ENCODE measurements at places on chromosomes 4 and X.

- no peak for DNase-seq
Observed at GRCh38 chrX:147803948-147804347, 107.8 kb upstream of the FMR1 start.

DNA sequence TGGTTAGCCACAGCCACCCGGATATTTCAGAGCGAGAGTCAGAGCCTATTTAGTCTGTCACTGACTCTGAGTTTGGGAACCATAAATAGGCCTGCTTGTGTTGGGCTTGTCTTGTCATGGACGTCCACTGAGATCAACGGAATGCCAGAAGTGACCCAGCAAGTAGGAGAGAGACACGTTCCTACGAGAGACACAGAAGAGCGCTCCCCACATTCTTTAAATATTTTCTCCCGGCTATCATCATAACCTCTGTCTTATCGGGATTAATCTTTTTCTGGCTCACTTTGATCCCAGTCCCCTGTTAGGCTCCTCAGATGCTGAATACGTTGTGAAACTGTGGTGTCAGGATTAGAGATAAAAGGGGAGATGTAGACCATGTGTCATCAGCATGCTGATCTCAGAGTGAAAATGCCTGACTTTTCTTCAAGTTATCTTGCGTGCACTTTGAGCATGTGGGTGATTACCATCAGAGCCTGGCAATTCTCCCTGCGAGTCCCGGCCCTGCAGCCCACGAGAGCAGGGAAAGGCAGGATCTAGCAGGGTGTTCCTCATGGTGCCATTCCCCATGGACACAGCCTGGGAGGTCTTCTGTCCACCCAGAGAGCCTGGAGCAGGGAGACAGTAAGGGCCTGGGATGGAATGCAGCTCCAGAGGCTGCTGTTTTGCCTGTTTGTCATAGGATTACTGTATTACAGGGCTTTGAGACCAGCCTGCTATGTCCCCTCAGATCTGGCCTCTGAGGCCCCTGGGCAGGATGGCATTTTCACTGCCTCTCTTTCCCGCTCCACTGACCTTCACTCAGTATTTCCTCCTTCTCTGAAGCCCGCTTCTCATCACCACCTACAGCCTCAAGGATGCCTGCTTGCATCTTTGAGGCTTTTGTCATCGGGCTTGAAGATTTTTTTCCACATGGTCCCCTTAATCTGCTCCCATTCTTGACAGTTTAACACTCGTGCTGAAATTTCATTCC is 2.8 kb upstream of the TENM3 start:
- no peak for DNase-seq

DNA sequence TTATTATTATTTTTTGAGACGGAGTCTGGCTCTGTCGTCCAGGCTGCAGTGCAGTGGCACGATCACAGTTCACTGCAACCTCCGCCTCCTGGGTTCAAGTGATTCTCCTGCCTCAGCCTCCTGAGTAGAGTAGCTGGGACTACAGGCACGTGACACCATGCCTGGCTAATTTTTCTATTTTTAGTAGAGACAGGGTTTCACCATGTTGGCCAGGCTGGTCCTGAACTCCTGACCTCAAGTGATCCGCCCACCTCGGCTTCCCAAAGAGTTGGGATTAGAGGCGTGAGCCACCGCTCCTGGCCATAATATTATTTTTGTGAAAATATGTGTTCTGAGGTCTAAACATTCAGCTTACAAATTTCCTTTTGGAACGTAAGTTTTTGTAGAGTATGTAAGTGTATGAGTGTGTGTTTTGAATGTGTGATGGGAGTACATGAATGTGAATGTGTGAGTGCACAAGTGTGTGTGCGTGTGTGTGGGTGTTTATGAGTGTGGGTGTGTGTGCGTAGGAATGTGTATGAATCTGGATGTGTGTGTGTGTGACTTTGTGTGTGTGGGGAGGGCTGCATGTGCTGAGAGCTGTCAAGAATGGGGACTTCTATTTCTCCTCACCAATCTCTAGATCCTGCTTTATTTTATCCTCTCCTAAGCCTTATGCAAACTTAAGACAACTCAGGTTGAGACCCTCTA is 5.7 kb upstream of the MGST2 start:
- DNase-seq = no peak

- no peak for DNase-seq
Observed at GRCh38 chrX:107673933-107674479, 45.7 kb downstream of the PRPS1 start.

- no peak for DNase-seq
Observed at GRCh38 chrX:77668391-77669237, 117.4 kb downstream of the ATRX start.

DNA sequence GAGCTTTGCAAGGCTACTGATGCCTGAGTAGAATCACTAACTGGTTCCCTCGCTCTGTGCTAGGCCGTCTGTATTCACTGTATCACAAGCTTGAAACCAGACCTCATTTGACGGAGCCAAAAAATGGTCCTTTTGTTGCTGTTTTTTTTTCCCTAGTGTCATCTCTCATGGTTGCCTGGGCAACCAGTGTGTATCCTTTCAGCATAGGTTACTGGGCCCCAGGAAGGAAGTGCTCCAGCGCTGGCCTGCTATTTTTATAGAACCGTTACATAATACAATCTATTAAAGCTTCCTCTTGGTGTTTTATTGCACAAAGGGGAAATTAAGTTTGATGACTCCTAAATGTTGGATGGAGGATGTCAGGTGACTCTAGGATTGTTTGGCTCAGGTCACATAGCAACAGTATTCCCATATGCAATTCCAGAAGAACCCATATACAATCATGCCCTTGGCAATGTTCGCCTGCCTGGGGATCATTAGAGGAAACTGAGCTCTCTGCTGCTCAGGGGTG is 220.4 kb downstream of the SPRY1 start:
- DNase-seq = peak; percentile 2

DNA sequence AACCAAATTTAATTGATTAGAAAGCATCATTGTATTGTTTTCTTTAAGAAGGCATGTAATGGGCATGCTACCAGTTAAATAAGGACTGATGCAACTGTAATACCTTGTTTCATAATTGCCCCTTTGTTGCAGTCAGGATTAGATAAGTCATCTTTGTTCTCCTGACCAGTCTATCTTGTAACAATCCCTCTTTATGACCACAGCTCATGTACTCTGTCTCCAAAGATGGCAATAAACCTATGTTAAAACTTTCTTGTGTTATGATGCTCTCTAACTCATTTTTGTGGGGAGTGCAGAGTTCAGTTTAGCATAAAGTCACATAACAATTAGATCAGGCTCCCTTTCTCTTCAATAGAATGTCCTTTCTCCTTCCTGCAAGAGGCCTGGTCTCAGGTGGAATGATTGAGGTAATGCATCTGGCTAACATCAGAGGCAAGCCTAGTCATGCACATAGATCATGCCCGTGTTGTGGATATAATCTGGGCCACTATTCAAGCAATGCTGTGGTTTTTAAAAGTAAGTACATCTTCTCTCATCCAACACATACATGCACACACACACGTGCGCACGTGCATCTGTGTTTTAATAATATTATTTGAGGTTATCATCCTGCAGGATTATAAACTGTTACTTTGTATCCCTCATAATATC is 45.6 kb downstream of the TMEM154 start:
- DNase-seq = no peak

- no peak for DNase-seq
Observed at GRCh38 chr4:155617296-155617695, 49.4 kb upstream of the GUCY1A1 start.

DNA sequence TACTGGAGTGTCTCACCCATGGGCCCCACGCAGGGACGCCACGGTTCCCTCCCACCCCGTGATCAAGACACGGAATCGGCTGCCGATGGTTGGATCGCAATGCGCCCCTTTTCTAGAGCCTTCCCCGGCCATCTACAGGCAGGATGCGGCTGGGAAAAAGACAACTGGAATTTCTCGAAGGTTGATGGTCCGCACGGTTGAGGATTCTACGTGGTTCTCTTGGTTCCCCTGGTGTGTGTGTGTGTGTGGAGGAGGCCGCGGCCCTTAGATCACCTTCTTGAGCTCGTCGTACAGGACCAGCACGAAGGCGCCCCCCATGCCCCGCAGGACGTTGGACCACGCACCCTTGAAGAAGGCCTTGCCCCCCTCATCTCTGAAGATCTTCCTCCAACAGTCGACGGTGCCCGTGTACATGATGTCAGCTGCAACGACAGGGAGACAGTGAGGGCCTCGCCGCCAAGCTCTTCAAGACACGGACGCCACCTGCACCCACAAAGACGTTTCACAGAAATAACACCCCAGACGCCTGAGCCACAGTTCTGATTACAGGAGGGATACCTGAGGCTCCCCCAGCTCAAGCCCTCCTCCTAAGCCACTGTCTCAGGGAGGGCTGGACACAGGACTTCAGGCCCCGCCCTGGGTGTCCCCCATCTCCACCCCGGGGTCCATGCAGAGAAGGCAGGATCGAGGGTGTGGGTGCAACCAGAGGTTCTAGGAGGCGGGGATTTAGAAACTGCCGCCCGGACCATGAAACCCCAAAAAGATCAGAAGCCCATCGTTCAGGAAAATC is 5.4 kb downstream of the SLC25A6 start:
- no peak for DNase-seq

DNA sequence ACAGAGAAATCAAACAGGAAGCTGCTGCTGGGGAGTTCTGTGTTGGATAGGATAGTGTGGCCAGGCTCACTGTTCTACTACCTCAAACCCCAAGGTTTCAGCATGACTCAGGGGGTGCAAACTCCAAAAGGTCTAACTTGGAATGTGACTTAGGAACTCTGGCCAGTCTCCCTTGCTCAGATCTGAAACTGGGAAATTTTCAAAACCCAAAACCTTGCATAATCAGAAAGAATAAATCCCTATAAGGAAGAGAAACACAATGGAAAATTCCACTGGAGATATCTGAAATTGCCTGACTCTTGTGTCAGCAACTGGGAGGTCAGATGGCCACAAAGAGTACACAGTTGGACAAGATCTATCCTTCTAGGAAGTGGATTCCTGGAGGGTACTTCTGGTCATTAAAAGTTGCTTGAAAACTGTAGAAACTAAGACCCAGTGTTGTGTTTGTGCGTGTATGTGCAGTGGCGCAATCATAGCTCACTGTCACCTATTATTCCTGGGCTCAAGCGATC is 58.0 kb downstream of the PPEF2 start:
- DNase-seq = no peak

DNA sequence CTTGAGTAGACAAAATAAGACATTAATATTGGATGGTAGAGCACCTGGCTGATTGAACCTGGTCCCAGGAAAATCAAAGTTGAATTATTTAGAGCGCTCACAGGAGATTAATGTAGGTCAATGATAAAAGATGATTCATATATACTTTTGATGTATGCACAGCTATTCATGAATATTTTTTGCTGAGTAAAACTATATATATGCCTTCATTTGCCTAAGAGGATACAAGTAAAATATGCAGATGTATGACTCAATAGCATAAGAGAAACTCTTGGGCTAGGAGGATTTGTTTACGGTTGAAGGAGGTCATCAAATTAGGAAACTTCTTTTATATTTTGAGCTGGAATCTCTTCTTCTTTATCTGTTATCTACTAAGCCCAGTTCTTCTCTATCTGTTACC is 202.7 kb upstream of the HS3ST1 start:
- DNase-seq = no peak

DNA sequence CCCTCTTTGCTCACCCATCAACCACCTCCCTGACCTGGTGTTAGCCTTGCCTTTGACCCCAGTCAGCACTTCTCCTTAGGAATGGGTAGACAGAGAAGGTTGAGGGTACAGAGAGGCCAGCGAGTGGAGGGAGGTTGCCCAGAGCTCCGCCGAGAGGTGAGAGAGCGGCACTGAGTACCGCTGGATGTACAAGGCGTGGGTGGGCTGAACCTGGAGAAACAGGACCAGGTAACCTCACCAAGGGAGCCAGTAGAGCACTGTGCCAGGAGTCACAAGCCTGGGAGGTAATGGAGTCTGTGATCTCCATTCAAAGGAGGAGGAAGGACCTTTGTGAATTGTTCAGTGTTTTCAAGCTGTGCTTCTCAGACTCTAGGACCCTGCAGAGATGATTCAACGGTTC is 256.2 kb downstream of the EVC2 start:
- no peak for DNase-seq

DNA sequence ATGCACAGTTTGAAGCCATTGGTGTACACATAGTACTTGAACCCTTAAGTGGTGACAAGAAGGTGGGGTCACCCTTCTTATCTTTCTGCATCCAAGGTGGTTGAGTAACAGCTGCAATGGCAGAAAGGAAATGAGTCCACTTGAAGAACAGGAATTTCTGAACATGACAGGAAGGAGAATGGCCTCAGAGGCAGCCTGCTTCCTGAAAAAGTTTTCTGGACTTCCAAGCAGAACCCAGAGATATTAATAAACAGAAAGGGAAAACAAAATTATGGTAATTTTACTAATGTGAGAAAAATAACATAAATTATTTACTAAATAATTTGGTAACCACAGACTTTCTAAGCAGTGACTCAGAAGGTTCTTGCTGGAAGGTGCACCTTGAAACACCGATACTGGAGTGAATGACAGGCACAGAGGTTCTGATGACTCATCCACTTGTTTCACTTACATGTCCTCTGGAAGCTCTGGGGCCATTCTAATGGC is 119.9 kb upstream of the HS3ST1 start:
- no peak for DNase-seq

GRCh38 chr4:38703635-38704034 is 39.6 kb downstream of the KLF3 start:
- no peak for DNase-seq

- no peak for DNase-seq
Observed at GRCh38 chr4:62953752-62954151, 1455.5 kb downstream of the TECRL start.

- DNase-seq = no peak
Observed at GRCh38 chrX:123771449-123772064, 38.7 kb upstream of the THOC2 start.

GRCh38 chr4:128517739-128518510 is 230.3 kb upstream of the PGRMC2 start:
- no peak for DNase-seq

DNA sequence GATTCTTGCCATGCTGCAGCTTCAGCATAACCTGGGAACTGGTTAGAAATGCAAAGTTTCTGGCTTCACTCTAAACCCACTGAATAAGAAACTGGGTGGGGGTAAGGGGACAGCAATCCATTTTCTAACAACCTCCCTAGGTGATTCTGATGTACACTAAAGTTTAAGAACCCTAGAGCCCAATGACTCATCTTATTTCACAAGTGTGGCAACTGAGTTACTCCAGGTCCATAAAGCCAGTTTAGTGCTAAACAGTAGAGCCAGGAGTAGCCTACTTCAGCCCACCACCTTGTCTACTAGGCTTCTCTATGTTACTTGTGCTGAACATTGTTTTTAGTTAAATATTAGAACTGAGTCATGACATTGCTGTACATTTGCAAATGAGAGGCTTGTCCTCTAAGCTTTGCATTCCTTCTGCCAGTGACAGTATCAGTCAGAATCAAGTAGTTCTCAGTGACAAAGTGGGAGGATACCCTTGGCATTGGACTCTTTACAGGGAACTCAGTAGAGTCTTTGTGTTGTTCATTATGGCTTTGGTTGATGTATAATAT is 518.0 kb downstream of the RPA4 start:
- no peak for DNase-seq

DNA sequence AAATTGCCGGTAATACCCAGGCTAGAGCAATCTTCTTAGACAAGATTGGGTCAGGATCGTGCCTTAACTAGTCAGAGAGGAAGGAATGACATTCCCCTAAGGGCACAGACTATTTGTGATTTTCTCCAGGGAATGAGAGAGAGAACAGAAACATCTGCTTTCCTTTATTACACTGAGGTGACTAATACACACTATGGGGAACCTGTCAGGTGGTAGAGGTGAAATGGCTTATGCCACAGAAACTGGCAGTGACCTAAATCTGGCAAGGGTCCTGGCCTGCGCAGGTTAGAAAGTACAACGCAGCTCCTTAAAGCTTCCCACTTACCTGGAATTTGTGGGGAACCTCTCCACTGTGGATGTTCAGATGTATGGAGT is 16.6 kb upstream of the HPGD start:
- no peak for DNase-seq

GRCh38 chr4:186400676-186401075 is 134.7 kb downstream of the F11 start:
- DNase-seq = no peak
